Neural crest cell (in vitro differentiated cells): ENCODE measurements at places on chromosomes 4 and X. TPM values are rescaled to one million over a fixed set of nuclear protein-coding genes. Genes with fewer than 3 reads are reported as not detected.

GRCh38 chr4:66564901-66565651 lies 894.8 kb upstream of the EPHA5 start:
- no peak for DNase-seq

GRCh38 chr4:80138551-80139538 lies 58.5 kb upstream of the PRDM8 start:
- DNase-seq, result no peak

DNA sequence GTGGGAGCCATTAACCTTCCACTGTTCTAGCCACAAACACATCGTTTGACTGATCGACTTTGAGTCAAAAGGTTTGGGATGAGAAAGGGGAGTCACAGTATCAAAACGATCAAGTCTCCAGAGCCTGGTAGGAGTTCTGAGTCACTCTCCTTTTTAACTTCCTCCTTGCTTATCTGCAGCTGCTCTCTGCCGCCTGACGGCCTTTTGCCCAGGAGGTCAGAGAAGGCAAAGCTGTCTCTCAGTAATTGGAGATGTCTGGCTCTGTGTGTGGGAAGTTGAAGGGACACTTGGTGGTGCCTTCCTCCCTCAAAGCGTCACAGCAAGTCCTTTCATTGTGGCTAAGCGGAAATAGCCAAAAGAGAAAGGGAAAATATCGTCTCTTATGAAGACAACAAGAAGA lies 63.1 kb downstream of the ANOS1 start:
- DNase-seq, result no peak

- DNase-seq, result no peak
These were observed 771.3 kb upstream of the PCDH7 start for GRCh38 chr4:29948858-29949257.

- no peak for DNase-seq
These were observed 430.1 kb downstream of the ANKRD50 start for GRCh38 chr4:124282301-124282898.

DNA sequence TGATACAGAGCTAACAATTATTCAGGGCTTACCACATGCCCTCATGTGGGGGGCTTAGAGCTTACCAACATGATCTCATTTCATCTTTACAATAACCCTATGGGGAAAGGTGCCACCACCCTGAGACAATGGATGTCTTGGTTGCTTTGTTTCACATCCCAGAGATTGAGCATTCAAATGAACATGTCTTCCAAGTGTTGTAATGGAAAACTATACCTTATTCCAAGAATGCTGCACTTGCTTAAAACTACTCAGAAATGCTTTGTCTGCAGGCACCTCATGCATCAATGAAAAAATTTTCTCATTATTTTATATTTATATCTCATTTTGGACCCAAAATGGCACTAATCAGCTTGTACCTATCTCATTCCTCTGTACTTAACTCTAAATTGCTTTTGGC lies 34.6 kb downstream of the BCLAF3 start:
- DNase-seq, result no peak

DNA sequence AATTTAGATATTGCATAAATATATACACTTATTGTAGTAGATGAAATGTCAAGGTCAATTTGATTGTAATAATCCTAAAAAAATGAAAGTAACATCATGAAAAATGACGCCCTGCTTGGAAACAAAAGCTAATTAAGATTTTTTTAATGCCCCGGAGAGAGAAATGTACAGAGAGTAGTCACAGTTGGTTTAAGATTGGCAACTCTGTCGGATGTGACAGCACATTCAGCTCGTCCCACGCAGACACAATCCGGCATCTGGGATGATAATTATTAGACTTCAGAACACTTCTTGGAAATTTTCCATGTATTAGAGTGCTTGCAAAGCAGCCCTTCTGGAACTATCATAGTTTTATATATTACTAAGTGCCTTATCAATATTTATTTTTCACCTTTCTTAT lies 478.0 kb downstream of the PDHA2 start:
- DNase-seq, result no peak

MND1 gene
- total RNA-seq, result 33.6 and 36.1 TPM in 2 replicates

TMEM156 gene
- total RNA-seq, result not detected in 2 replicates

SFRP2 gene
- 197 and 203 TPM in 2 replicates for total RNA-seq

PRDM8 gene
- 2.6 and 2.9 TPM in 2 replicates for total RNA-seq

ETDC gene
- not detected in 2 replicates for total RNA-seq

IQCM gene
- not detected in 2 replicates for total RNA-seq

FHIP1A gene
- total RNA-seq, result 0.23 TPM in 1 of 2 replicates, not detected in the other

HTRA3 gene
- total RNA-seq, result 3.4 and 3.7 TPM in 2 replicates

SULT1B1 gene
- not detected in 2 replicates for total RNA-seq
